ENCODE measurements at places on chromosomes 5 and 9.

DNA sequence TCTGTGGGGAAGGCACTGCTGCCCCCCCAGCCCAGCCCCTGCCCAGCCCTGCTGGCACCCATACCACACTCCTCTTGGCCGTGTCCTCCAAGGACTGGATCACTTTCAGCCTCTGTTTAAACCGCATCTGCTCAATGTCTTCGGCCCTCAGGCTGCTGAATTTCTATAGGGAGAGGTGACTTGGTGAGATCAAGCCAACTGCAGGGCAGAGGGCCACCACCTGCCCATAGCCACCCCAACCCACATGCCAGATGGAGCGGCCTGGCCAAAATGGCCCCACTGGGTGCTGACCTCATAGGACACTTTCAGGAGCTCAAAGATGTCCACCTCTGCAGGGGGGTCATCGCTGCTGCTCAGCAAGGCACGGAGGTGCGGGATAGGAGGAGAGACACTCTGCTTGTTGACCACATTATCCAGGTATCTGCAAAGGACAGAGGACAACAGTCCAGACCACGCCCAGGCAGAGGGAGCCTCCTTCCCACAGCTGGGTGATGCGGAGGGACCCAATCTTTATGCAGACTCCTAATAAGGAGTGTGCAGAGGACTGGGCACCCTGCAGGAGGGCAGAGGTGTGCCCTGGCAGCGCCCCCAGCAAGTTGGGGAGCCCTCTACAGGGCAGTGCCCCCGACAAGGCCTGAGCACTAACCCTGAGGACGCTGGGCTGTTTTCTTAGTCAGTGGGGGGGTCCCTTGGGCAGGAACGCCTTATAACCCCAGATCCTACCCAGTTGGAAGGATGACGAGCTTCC, 14.4 kb upstream of the MRNIP start:
- DNase-seq: no peak

DNA sequence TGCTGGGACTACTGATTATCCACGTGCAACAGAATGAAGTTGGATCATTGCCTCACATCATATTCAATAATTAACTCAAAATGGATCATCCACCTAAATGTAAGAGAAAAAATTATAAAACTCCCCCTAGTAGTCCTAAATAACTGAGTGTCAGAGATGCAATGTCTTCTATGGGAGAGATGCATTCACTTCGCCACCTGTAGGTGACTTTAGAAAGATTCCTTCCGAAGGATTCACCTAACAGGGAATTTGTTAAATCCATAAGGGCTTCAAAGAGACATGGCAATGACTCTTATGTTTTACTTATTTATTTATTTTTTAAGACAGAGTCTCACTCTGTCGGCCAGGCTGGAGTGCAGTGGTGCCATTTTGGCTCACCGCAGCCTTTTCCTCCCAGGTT, 526.0 kb downstream of the MTRR start:
- no peak for DNase-seq

- no peak for DNase-seq
These were observed 25.4 kb downstream of the DAB2 start for GRCh38 chr5:39399135-39400036.

- DNase-seq: no peak
These were observed 364.0 kb downstream of the NDUFS4 start for GRCh38 chr5:53924392-53924791.

GRCh38 chr5:132176521-132176945, 51.1 kb downstream of the P4HA2 start:
- DNase-seq: no peak

DNA sequence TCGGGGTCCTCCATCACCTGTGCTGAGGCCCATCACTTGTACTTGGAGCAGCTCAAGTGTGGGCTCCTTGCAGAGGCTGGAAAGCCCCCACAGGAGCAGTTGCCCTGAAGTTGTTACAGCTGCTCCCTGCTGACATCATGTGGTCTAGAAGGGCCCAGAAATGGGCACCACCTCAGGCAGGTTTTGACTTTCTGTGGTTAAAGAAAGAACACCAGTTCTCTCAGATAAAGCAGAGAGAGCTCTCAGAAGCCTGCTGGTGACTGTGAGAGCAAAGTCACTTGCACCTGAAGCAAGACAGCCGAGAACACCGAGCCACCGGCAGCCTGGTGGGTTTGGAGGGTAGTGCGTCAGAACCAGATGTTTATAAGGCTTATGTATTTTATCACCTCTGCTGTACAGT, 70.4 kb downstream of the MVB12B start:
- DNase-seq: peak; percentile 58

- DNase-seq: no peak
These were observed 128.6 kb downstream of the KCNIP1 start for GRCh38 chr5:170632266-170632984.

DNA sequence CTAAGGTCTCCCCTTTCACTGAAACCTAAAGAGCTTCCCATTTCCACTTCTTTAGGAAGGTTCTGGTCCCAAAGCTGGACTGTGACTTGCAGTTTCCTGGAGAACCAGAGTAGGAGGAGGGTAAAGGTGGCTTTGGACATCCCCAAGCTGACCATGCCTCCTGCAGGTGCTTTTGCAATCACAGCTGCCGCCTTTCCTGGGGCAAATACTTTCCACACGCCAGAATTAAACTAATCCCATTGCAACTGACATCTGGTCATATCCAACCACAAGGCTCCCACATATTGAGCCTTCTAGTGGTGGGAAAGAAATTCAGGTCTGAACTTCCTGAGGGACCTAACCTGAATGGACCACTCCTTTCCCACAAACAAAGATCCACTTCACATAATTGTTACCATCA, 92.7 kb downstream of the NRG2 start:
- DNase-seq: no peak

- DNase-seq: no peak
These were observed 45.7 kb downstream of the NSUN2 start for GRCh38 chr5:6587171-6587570.

GRCh38 chr5:170542691-170543293, 39.0 kb downstream of the KCNIP1 start:
- DNase-seq: no peak

GRCh38 chr5:32210151-32210550, 36.0 kb upstream of the GOLPH3 start:
- no peak for DNase-seq

GRCh38 chr9:34559624-34560455, 29.7 kb downstream of the CNTFR start:
- DNase-seq: no peak

- DNase-seq: no peak
These were observed 1.6 kb downstream of the B4GALT1 start for GRCh38 chr9:33165263-33166151.

GRCh38 chr9:109205526-109205925, 38.5 kb upstream of the FRRS1L start:
- no peak for DNase-seq

- DNase-seq: no peak
These were observed 210.0 kb upstream of the PAPPA start for GRCh38 chr9:115943431-115944165.

DNA sequence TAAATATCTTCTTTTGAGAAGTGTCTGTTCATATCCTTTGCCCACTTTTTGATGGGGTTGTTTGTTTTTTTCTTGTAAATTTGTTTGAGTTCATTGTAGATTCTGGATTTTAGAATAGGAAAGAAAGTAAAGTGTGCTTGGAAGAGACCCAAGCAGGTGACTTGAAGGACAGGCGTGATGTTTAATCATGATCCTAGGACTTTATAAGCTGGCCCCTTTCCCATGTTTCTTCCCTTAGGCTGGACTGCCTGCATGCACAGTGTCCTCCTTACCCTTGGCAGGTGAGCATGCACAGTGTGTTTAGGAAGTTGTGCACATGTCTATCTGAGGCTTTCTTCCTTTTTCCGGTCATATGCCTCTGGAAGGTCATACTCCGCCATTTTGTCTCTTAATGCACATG, 61.3 kb downstream of the ISOC1 start:
- no peak for DNase-seq

GRCh38 chr9:76650692-76651091, 113.5 kb upstream of the PCA3 start:
- DNase-seq: no peak

- DNase-seq: no peak
These were observed 60.7 kb downstream of the SLC1A1 start for GRCh38 chr9:4550777-4551484.

DNA sequence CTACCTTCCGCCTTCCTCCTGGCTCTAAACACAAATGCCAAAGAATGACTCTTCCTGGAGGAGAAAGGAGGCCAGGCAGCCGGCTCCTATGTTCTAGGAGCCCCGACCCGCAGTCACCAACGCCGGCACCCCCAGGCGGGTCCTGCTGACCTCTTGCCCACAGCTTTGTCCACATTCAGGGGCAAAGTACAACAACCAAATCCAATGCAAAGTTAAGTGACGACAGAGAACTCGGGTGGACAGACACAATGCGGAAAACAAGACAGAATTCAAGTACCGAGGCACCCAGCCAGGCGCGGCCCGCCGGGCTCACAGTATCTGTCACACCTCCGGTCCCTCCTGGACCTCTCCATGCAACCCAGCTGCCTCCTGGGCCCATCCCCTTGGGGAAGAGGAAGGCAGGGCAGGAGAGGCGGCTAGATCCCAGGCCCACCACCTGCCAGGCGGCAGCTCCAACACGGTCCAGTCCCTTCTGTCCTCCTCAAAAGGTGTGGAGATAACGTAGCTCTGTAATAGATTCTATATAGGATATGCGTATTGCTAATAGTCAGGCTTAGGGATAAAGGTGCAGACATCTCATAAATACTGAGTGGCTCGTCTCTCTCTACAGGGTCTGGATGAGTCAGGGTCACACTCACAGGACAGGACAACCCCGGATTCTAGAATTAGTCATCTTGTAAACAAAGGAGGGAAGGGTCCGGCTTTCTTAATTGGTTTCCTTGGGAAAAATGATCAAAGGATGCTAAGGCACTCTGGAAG, 46.9 kb upstream of the UBAC1 start:
- no peak for DNase-seq

DNA sequence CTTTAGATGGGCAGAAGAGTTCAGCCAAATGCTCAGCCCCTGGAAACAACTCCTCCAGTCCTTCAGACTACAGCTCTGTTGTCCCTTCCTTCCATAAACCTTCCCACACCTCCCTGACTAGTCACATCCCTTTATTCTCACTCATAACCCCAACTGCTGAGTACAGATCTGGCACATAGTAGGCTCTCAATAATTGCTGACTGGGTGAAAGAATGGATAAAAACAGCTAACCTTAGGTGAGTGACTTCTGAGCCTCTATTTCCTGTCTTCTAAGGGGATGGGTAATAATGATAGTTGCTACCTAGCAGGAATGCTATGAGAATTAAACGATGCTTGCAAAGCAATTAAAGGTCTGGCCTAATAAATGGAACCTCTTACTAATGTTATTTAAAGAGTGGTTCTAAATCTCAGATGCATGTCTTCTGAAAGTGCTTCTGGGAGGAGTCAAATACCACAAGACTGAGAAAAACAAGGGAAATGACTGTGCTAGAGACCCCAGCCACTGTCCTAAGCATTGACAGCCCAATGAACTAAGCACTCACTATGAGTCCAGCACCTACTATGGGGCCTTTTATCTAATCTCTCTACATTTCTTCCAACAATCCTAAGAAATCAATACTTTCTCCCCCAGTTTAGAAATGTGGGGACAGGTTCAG, 2.5 kb upstream of the NR6A1 start:
- no peak for DNase-seq

GRCh38 chr9:76419782-76420380, 25.7 kb upstream of the RFK start:
- no peak for DNase-seq

GRCh38 chr9:113403646-113404045, 2.6 kb upstream of the ALAD start:
- no peak for DNase-seq

- DNase-seq: no peak
These were observed 18.9 kb upstream of the NPR3 start for GRCh38 chr5:32692036-32692746.

DNA sequence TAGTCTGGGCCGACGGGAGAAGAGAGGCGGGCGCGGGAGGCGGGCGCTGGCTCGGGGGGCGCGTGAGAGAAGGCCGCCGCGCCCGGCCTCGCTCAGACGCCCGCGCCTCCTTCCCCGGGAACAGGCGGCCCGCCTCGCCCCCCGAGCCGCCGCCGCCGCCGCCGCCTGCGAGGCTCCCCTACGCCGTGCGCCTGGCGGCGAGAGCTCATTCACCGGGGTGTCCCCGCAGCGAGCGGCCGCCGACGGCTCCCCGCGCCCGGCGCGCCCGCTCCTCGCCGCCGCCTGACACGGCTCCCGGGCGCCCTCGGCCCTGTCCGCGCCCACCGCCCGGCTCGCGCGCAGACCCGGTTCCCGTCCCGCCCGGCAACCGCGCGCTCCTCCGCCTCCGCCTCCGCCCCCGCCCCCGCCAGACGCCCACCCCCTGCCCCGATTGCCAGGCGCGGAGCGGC, at the start of gene GNAQ:
TSS of gene GNAQ (minus strand) at position 368 of the 449 bp plus-strand sequence. CDS start 576 bp downstream, outside the sequence.
- no peak for DNase-seq

All from stimulated activated CD8-positive, alpha-beta memory T cell treated with anti-CD3 and anti-CD28 coated beads, Interleukin-4, amount 100 ng/mL, for 1 hour (primary cell).